ENCODE measurements at places on chromosomes 12 and 14.
A peak's percentile ranks its signal among the peaks of the same experiment; 100 is the strongest.

- no peak for DNase-seq
These were observed 68.3 kb downstream of the TTC7B start for GRCh38 chr14:90747909-90748308.

GRCh38 chr12:110581931-110582275 is 1.2 kb downstream of the PPTC7 start:
- no peak for DNase-seq

DNA sequence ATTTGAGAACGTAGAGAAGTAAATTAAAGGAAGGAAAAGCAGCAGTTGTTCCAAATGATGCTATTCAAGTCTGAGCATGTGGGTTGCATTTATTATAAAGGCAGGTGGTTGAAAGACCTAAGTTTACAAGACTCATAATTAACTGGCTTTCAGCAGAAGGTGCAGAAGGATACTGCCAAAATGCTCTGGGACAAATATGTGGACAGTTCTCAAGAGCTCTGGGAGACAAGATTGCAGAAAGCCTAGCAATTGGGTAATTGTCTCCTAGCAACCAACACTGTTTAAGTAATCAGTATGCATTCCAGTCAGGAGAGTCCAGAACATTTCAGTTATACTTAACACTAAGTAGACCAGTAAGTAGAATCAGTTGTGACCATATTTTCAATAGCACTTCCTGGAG is 131.5 kb downstream of the GPR135 start:
- peak; percentile 18 for DNase-seq

- no peak for DNase-seq
These were observed 86.8 kb upstream of the PARP11 start for GRCh38 chr12:3959799-3960560.

- peak; percentile 89 for DNase-seq
These were observed 24.3 kb upstream of the PCNX1 start for GRCh38 chr14:70882776-70883492.

- DNase-seq: no peak
These were observed 65.9 kb downstream of the WDR20 start for GRCh38 chr14:102205560-102205959.

DNA sequence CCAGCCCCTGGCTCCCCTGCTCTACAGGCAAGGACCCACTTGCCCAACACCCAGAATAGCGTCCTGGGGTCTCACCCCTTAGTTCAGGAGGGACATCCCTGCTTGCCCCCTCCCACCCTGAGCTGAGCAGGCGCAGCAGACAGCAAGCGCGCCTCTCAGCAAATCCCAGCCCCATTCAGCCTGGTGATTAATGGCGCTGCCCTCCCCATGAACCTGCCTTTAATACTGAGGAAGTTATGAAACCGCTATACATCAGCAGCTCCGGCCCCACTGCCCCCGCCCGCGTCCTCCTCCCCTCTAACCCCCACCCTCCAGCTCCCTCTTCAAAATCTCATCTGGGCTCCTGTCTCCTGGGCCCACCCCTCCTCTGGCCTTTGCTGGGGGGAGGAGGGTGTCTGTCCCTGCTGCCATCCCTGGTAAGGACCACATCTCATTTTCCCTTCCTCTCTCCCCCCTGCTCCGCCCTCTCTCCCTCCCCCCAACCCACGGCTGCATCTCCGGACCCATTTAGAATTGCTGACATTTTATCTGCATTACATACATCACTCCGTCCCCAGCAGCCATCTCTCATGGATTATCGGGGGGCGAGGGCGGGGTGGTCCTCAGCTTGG is 7.1 kb upstream of the SMUG1 start:
- DNase-seq: peak; percentile 66

- no peak for DNase-seq
These were observed 174.3 kb downstream of the FOXN3 start for GRCh38 chr14:89242652-89243279.

GRCh38 chr14:26204728-26205479 is 392.9 kb downstream of the NOVA1 start:
- DNase-seq: no peak

GRCh38 chr14:88950069-88950468 is 125.6 kb downstream of the TTC8 start:
- DNase-seq: no peak

DNA sequence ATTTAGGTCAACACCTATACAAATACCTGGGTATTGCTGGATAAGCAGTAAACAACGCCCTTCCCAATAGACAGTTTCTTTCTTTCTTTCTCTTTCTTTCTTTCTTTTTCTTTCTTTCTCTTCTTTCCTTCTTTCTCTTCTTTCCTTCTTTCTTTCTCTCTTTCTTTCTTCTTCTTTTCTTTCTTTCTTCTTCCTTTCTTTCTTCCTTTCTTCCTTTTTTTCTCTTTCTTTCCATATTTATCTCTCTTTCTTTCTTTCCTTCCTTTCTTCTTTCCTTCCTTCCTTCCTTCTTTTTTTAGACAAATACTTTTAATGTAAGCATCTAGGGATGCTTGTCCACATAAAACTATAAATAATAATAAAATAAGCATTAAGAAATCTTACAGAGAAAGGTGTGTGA is 123.2 kb downstream of the KCNK10 start:
- DNase-seq: no peak

DNA sequence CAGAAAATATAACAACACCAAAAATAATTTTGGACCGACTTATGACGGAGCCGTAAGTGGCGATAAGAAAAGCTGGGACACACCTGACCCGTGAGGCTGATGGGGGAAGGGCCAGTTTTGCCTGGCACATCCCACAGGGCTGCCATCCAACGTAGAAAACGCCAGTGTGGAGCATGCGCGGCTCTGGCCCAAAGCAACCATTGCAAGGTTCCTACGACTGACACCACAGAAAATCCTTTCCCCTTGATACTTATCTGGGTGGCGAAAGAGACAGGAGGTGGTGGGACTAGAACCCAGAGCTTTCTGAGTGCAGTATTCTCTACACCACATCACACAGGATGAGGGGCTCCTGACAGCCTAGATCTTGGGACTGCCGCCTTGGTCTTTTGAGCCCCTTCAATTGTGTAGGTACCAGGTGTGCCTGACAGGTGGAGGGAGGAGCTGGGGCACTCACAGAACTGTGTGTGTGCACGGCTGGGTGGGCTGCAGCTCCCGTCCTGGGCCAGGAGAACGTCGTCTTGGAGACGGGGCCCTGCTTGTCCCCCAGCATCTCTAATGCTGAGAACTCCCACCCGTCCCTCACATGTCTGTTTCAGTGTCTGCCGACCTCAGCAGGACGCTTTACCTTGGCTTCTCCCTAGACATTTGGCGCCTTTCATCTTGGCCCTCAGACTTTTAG is 17.4 kb upstream of the CACNA2D4 start:
- DNase-seq: no peak

- no peak for DNase-seq
These were observed 47.5 kb downstream of the GARIN6 start for GRCh38 chr12:99695050-99695449.

- DNase-seq: no peak
These were observed 59.4 kb upstream of the E2F7 start for GRCh38 chr12:77124767-77125166.

GRCh38 chr12:53624956-53625355 is 1.2 kb downstream of the ATF7 start:
- DNase-seq: no peak

- no peak for DNase-seq
These were observed 128.5 kb upstream of the ATF1 start for GRCh38 chr12:50635364-50635763.

DNA sequence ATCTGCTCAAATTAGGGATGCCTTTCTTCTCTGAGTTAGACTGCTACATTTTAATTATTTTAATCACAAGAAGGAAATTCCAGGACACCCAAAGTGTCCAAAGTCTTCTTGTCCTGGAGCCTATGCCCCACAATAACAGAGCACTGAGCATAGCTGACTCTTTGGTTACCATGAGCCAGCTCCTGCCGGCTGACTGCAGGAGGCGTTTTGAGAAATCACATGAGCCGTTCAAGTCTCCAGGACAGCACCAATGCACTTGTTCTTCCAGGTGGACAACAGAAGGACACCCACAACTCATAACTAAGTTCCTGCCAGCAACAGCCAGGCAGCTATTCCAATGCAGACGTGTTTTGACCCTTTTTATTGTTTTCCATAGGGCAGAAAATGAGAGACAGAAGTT is 46.0 kb upstream of the SRSF5 start:
- DNase-seq: no peak

- DNase-seq: no peak
These were observed 373.4 kb upstream of the PDE3A start for GRCh38 chr12:19994968-19995367.

DNA sequence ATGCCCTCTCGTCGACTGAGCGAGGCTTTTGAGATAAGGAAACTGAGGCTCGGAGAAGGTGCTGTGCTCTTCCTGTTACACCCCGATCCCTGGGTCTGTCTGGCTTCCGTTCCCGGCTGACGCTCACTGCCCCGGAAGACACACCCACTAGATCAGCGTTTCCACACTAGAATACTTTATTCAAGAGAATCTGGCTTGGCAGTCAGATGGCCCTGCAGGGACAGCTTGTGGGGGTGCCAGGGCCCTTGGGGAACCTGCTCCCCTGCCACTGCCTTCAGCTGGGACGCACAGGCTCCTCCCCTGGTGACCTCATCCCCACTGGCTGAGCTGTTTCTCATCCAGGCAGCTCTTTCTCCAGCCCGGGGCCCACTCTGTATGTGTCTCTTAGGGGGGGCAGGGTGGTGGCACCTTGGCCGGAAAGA is 13.7 kb downstream of the PGF start:
- DNase-seq: peak; percentile 93

GRCh38 chr14:63949696-63950095 is 96.9 kb downstream of the SYNE2 start:
- no peak for DNase-seq

GRCh38 chr12:108572166-108572790 is 9.9 kb downstream of the ISCU start:
- no peak for DNase-seq

GRCh38 chr12:39372929-39373328 is 70.0 kb downstream of the KIF21A start:
- no peak for DNase-seq

- no peak for DNase-seq
These were observed 422.2 kb upstream of the FOXG1 start for GRCh38 chr14:28344381-28344780.

DNA sequence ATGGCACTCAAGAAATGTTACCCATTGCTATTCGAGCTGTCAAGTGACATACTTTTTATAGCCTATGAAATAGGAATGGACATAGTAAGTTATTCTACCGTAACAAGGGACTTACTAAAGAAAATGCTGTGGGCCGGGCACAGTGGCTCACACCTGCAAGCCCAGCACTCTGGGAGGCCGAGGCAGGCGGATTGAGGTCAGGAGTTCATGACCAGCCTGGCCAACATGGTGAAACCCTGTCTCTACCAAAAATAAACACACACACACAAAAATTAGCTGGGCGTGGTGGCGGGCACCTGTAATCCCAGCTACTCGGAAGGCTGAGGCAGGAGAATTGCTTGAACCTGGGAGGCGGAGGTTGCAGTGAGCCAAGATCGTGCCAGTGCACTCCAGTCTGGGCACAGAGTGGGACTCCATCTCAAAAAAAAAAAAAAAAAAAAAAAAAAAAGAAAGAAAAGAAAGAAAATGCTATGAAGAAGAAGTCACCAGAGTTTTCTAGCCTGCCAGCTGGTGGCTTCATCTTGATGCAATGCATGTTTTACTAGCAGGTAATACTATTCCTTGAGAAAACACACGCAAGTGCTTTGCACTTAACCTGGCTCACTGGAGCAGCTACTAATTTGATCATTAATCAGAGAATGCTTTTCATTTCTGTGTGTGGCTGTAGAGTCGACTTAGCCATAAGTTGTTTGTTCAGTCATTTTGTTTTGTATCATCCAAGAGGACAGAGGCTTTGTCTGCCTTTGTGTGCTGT is 166.7 kb upstream of the MYL2 start:
- no peak for DNase-seq

GRCh38 chr14:52348279-52348678 is 34.2 kb downstream of the PTGER2 start:
- no peak for DNase-seq

- DNase-seq: peak; percentile 73
These were observed at the start of gene DACT1 for GRCh38 chr14:58637391-58638230. DACT1 (plus strand) TSS chr14:58637962; CDS start chr14:58638203, 241 bp downstream.

DNA sequence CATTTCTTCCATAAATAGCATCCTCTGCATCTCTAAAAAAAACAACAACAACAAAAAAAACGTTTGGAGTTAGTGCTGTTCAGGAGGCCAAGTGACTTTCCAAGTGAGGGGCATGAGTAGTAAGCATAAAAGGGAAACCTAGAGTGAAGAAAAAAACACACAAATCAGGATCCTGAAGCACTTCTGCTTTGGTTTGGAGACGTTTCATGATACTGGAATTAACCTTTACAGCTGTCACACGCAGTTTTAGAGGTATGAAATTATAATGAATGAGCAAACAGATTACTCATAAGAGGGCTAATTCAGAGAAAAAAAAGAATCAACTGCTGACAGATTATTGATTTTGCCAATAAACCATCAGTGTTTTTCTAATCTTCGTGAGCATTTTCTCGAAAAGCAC is 3.8 kb downstream of the SRSF9 start:
- DNase-seq: no peak

DNA sequence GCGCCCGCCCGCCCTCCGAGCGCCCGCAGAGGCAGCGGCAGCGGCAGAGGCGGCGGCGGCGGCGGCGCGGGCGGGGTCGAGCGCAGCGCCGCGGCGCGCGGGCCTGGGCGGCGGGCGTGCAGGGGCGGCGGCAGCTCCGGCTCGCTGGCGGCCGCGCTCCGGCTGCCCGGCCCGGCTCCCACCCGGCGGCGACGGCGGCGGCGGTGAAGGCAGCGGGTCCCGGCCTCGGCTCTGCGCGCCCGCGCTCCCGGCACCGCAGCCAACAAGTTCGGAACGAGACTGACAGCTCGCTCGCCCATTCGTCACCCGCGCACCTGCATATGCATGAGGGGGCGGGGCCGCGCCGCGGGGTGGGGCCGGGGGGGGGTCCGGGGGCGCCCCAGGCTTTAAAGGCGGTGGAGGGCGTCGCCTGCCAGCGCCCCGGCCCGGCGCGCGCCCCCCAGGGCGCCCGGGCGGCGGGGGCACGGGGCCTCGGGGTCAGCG is at the start of gene JAG2:
TSS of gene JAG2 (minus strand) at position 281 of the 483 bp plus-strand sequence. CDS start 356 bp downstream, outside the sequence.
- peak; percentile 57 for DNase-seq

GRCh38 chr12:10636611-10637010 is 23.2 kb upstream of the MAGOHB start:
- no peak for DNase-seq

DNA sequence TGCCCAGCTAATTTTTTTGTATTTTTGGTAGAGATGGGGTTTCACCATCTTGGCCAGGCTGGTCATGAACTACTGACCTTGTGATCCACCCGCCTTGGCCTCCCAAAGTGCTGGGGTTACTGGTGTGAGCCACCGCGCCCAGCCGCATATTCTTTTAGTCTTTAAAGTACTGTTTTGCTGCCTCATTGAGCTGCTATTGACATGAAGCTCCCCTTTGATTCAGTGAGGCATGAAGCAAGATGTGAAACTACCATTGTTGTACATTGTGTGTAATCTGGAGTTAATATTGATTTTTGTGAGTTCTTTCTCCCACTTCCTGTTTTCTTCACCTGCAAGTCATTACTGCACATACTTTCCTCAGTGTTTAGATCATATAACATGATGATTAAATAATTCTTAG is 80.8 kb downstream of the MNAT1 start:
- DNase-seq: no peak

- DNase-seq: no peak
These were observed 323.1 kb upstream of the FBXO33 start for GRCh38 chr14:39755269-39755878.
